Heart left ventricle (tissue), 16 donors: ENCODE measurements at places on chromosomes 3 and 15. TPM values are rescaled to one million over a fixed set of nuclear protein-coding genes. Genes with fewer than 3 reads are reported as not detected.

EFCAB12 gene
- total RNA-seq, result 0.14 TPM

MAP6D1 gene
- 3.5 TPM for total RNA-seq

GPR156 gene
- total RNA-seq, result not detected

FBN1 gene
- 24.9 TPM for total RNA-seq

SETMAR gene
- 13.8 TPM for total RNA-seq

PXYLP1 gene
- total RNA-seq, result 15.1 TPM

EXD1 gene
- total RNA-seq, result not detected

DNA sequence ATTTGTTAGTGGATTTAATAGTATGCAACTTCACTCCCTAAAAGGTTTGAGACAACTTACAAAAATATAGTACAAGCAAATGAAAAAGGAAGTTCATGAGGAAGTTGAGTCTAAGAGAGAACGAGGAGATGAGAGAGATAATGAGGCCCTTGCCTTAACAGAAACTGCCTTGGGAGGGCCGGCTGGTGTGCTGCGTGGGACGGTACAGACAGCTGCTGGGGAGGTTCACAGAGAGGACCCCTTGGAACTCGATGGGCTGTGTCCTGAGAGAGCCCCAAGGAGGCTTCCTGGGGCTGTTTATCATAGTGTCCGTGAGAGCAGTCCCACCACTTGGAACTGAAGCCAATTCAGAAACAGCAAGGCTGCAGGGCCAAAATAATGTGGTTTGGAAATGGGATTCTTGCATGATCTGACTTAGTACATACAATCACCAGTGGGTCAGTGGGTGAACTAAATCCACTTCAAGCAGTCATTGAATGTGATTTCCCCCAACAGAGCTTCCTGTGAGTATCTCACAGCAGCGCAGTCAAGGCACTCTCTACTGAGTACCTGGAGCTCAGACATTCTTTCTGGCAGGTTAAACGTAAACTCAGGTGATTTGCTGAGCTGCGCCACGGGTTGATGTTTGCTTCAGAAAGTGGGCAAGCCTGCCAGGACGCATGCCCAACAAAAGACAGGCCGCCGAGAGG lies 90.8 kb downstream of the CRTC3 start:
- peaks cover 89% of the 10 kb centered on the region for H3K36me3 ChIP-seq
- peak overlapping the region; percentile 17 for H3K27ac ChIP-seq
- DNase-seq, result no peak
- no peaks in the 10 kb centered on the region for H3K4me1 ChIP-seq
- H3K4me3 ChIP-seq, result no peak overlapping the region
- H3K27me3 ChIP-seq, result no peaks in the 10 kb centered on the region

DNA sequence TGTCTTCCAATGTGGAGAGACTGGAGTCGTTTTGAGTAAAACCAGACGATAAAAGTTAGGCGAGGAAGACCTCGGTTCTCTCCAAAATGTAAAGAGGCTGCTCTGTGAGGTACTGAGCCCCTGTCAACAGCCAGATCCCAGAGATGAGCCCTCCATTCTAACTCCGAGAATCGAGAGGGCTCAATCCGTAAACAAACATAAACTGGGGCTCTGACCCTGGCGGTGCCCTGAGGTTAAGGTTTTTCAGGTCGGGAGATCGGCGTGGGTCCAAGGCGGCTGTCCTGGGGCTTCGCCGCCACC lies 417 bp downstream of the TBCCD1 start:
- DNase-seq, result no peak
- no peaks in the 10 kb centered on the region for H3K27me3 ChIP-seq
- peaks cover 21% of the 10 kb centered on the region for H3K36me3 ChIP-seq
- H3K4me3 ChIP-seq, result peak overlapping the region; percentile 74
- peak overlapping the region; percentile 91 for H3K27ac ChIP-seq

DNA sequence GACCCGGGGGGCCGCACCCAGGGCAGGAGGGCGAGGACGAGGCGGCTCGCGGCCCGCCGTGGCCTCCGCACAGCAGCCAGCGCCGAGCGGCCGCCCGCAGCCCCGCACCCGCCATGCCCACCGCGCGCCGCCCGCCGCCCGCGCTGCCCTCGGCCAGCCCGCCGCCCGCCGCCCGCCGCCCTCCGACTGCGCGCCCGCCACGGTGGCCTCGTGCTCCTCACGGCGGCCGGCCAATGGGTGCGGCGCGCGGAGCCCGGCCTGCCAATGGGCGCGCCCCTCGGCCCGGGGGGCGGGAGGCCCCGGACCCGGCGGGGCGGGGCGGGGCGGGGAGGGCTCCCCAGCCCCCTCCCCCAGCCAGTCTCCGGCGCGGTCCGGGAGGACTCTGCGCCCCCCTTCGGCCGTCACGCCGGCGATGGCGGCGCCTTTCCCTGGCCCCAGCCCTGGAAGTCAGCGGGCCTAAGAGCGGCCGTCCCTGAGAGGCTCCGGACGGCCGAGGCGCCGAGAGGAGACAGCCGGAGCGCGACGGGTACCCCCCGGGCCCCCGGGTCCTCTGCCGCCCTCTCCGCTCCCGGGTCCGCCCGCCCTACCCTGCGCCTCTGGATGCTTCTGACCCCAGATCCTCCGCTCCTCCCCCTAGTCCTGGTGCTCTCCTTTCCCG lies at the start of gene NT5DC2:
Gene NT5DC2, minus strand, starts transcription at position 235 of the 658 bp plus-strand sequence. Its CDS starts 120 bp downstream, at position 115.
- H3K27me3 ChIP-seq, result no peaks in the 10 kb centered on the region
- peaks cover 2% of the 10 kb centered on the region for H3K36me3 ChIP-seq
- DNase-seq, result peak; percentile 81
- H3K4me1 ChIP-seq, result peaks cover 70% of the 10 kb centered on the region

DNA sequence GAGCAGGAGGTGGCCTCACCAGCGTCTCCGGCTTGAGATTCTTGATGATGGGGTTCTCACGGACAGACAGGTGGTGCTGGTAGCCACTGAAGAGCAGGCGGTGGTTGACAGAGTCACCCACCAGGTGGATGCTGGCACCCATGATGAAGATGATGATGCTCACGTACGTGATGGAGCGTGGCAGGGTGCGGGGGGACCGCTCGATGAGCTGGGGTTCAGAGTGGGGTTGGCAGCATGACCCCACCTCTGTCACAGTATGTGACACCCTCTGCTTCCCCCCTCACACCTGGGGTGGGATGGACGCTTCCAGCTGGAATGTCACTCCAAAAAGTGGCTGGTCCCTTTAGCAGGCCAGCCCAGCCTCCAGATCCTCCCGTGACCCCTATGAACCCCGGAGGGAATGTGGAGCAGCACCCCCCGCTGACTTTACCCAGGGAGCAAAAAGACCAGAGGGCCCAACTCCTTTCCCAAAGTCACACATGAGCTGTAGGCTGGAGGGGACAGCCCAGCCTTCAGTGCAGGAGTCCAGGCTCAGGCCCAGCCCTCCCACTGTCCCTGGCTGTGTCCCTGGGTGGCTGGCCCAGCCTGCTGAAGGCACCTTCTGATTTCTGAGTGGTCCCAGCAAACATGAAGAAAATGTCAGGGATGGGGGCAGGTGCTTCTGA lies 6.7 kb upstream of the CALML4 start:
- H3K36me3 ChIP-seq, result no peaks in the 10 kb centered on the region
- DNase-seq, result peak; percentile 14

DNA sequence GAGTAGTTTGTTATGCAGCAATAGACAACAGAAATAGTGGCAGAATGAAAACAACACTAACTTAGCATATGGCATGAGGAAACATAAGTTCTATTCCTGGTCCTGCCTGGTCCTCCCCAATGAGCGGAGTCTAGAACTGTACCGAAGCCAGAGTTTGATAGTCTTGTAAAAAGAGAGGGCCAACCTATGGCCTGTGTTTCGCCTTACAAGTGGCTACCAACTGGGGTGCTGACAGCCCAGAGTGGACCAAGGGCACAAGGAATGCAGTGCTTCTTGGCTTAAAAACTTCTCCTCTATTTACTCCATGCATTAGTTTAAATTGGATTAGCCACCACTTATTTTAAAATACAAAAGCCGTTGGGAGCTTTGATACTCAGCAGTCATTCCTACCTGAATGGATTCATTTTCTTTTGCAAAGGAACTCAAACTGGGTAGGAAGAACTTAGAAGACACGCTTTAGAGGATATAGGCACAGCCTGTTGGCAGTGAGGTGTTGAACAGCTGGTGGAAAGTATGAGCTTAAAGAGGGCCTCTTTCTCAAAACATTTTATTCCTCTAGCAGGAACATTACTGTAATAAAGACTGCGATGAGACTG lies 302.9 kb downstream of the PLCL2 start:
- peak overlapping the region; percentile 55 for H3K27ac ChIP-seq
- H3K36me3 ChIP-seq, result peaks cover 22% of the 10 kb centered on the region
- H3K4me3 ChIP-seq, result no peak overlapping the region
- no peak for DNase-seq
- H3K4me1 ChIP-seq, result peaks cover 22% of the 10 kb centered on the region

GRCh38 chr3:76940181-76940770 lies 99.6 kb upstream of the ROBO2 start:
- no peaks in the 10 kb centered on the region for H3K27me3 ChIP-seq
- H3K4me3 ChIP-seq, result no peak overlapping the region
- no peak for DNase-seq
- no peaks in the 10 kb centered on the region for H3K36me3 ChIP-seq
- H3K4me1 ChIP-seq, result no peaks in the 10 kb centered on the region
- H3K27ac ChIP-seq, result no peak overlapping the region

GRCh38 chr3:136255672-136256406 lies 5.7 kb downstream of the PCCB start:
- no peak overlapping the region for H3K4me3 ChIP-seq
- no peaks in the 10 kb centered on the region for H3K27me3 ChIP-seq
- no peak for DNase-seq

GRCh38 chr3:144112036-144112435 lies 140.4 kb downstream of the DIPK2A start:
- DNase-seq, result no peak
- H3K27me3 ChIP-seq, result no peaks in the 10 kb centered on the region
- no peak overlapping the region for H3K27ac ChIP-seq
- no peaks in the 10 kb centered on the region for H3K36me3 ChIP-seq

GRCh38 chr3:38542401-38543298 lies 46.5 kb downstream of the EXOG start:
- peak overlapping the region; percentile 58 for H3K27ac ChIP-seq
- no peaks in the 10 kb centered on the region for H3K27me3 ChIP-seq
- peaks cover 52% of the 10 kb centered on the region for H3K4me1 ChIP-seq
- H3K4me3 ChIP-seq, result no peak overlapping the region
- H3K36me3 ChIP-seq, result no peaks in the 10 kb centered on the region
